ENCODE measurements at places on chromosomes 12 and 14.

DNA sequence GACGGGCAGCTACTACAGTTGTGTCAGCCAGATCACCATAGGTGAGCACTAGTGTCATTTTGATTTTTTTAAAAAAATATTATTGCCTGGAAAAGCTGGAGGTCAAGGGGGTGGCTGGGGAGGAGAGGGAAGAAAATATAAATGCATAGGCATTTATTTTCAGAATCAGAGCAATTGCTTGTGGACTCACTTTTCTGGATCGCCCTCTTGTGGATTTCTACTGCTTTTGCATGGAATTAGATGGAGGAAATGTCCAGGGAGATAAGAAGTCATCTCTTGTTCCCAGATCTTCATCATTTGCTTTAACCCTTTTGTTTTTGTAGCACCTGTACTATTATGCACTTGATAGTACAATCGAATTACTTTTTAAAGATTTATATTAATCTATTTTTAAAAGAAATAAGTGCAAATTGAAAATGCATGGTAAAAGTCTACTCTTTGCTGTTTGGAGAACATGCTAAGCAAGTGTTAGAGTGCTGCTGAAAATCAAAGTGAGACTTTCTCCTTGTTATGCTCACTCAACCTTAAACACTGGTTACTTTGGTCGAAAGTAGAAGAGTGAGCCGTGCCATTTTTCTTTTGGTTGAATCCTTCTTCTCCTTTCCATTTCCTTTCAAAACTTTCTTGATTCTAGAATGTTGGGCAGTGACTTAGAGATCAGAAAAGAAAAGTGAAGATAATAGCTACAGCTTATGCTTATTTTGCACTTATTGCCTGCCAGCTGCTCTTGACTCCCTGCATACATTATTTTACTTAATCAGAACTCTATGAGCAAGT is 60.6 kb upstream of the ANO4 start:
- no peak for DNase-seq

- peak; percentile 21 for DNase-seq
Observed at GRCh38 chr14:24368562-24369252, 723 bp downstream of the NFATC4 start.

DNA sequence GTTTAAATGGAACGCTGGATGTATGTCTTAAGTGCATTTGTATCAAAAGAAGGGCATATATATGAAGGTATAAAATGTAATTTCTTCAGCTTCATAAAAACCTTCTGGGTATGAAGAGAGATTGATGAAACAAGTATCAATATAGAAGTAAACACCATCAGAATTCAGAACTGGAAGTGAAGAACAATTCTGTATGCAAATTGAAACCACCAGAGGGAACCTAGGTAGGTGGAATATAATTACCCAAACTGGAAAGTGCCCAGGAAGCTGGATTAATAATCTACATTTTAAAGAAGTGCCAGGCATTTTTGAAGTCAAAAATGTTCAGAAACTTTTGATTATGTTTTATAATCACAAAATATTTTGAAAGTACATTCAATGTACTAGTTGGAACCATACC is 336.2 kb upstream of the GARIN6 start:
- no peak for DNase-seq

DNA sequence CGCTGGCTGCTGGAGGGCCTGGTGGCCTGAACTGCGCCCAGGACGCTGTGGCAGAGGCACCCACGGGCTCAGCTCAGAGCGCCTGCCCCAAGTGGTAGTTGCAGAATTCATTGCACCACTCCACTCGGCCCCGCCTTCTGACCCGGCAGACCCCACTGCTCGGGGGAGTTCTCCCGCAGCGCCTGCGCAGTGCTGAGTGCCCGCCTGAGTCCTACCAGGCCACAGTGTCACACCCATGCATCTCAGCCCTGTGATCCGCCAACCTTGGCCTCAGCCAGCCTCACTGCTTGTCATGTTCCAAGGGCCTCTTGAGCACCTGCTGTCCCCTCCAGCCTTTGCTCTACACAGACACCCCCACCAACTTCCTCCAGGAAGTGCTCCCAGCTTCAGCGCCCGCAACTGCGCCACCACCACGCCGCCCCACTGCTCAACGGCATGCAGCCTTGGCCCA is 12.2 kb downstream of the DEGS2 start:
- peak; percentile 61 for DNase-seq
